HuH-7.5 (cell line): ENCODE measurements at places on chromosomes 1 and 21.

GRCh38 chr1:209335178-209335577, 248.3 kb upstream of the CAMK1G start:
- DNase-seq: peak; percentile 16

GRCh38 chr1:214472364-214472763, 79.0 kb downstream of the PTPN14 start:
- no peak for DNase-seq

DNA sequence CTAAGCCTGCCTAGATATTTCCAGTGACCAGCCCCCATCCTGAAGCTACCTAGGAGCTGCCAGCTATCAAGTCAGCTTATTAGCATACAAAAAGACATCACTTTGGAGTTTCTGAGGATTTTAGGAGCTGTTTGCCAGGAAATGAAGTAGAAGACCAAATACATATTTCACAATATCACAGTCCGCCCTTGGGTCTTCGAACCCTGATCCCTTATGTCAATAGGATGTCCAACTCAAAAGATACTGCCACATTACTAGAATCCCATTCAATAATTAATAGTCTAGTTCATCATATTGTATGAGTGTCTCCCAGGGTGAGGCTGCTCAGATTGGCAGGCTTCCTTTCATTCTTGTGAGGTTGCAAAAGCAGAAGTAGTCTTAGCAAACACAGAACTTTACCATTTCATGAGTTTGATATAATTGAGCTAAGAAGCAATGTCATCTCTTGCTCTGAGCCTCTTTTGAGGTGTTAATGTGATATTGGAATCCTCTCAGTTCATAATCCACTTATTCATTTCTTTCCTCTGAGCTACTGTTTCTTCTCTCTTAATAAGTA, 13.6 kb downstream of the IPO9 start:
- no peak for DNase-seq

DNA sequence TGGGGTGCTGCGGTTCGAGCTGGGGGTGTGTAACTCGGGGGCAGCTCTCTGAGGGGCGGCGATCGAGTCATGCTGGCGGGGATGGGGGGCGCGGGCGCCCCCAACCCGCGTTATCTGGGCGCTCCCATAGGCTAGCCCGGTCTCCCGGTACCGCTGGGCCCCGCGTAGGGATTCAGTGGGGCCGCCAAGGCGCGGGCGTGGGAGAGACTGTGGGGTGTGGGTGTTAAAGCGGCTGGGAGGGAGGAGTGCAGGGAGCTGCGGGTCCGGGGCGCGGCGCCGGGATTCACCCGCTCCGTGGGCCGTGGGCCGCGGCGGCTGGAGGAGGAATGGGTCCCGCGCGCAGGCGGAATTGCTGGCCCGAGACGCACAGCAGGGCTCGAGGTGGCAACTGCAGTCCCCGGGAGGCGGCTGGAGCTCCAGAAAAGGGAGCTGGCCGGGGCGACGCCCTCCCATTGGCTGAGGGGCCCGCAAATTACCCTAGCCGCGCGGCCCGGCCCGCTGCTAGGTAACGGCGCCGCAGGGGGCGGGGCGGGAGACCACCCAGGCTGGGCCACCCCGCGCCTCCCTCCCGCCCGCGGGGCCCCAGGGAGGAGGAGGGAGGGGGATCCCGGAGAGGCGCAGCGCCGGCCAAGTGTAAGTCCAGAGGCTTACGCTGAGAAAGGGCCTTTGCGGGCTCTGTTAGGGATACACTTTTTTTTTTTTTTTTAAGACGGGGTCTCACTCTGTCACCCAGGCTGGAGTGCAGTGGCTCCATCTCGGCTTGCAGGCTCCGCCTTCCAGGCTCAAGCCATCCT, at the start of gene PTCH2:
TSS of gene PTCH2 (minus strand) at position 392 of the 794 bp plus-strand sequence. CDS start at position 71, 321 bp downstream.
- peak; percentile 76 for DNase-seq

GRCh38 chr1:242432491-242433095, 91.9 kb downstream of the PLD5 start:
- DNase-seq: no peak

DNA sequence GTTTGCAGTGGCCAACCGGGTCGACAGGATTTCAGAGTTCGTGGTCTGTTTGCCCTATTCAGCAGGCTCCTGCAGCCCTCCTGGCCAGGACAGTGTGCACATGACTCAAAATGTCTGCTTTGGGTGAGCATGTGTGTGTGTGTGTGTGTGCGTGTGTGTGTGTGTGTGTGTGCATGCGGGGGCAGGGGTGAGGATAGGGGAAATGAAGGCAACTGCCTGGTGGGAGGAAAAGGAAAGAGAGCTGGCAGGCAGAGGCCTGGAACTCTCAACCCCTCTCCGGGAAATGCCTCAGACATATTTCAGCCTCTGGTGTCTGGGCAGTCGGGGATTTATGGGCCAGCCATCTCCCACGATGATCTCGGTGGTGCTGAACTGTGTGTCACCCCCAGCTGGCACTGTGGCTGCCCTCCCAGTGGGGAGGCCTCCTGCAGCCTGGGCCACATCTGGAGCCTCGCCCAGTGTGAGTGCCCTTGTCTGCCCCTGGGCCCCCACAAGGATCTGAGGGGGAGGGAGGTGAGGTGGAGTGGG, 15.2 kb downstream of the CDCP2 start:
- no peak for DNase-seq

DNA sequence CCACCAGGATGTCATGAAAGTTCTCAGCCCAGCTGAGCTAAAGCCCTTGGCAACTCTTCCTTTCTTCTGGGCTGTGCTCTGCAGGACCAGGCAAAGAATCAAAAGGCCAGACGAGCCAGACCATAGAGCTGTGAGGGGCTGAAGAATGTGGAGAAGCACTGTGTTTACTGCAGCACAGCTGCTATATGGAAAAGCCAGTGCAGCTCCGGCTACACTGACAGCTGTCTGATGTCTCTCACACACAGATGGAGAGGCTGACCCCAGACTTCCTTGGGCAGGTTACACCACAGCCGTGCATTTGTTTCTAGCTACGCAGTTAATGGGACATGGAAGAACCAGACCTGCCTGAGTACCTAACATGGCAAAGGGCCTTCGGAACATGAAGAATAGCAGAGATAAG, 40.3 kb downstream of the CD247 start:
- DNase-seq: no peak

- DNase-seq: no peak
Observed at GRCh38 chr1:193846876-193847604, 660.6 kb upstream of the B3GALT2 start.

DNA sequence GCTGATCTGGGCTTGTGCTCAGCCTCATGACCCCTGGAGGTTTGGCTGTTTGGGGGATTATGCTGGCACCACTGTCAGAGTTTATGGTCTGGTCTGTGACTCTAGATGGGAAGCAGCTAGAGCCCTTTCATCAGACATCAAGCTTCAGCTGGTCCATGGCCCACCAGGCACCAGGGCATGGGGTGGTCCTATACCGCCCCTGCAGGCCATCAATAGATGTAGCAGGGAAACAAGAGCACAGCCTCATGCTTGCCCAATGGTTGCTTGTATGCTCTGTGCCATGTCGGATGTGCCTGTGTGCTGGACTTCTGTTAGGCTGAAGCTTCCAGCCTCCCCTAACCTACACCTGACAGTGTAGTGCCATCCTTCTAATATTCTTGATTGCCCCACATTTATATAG, 71.1 kb upstream of the CD34 start:
- DNase-seq: peak; percentile 35

DNA sequence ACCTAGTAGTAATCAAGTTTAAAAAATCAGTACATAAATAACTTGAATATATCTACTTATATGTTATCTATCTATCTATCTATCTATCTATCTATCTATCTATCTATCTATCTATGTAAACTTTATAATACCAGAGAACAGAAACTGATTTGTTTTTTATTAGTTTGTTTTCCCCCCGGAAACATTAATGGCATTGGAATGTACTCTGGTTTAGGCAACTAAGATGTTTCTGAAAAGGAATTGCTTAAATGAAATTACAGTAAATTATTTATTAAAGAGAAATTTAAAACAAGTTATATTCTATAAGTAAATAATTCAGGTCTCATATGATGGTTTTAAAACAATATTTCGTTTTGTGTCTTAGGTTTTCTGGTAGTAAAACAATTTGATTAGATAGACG, 681.0 kb upstream of the ADAMTS5 start:
- no peak for DNase-seq

- DNase-seq: no peak
Observed at GRCh38 chr1:15212216-15212953, 34.6 kb upstream of the FHAD1 start.

DNA sequence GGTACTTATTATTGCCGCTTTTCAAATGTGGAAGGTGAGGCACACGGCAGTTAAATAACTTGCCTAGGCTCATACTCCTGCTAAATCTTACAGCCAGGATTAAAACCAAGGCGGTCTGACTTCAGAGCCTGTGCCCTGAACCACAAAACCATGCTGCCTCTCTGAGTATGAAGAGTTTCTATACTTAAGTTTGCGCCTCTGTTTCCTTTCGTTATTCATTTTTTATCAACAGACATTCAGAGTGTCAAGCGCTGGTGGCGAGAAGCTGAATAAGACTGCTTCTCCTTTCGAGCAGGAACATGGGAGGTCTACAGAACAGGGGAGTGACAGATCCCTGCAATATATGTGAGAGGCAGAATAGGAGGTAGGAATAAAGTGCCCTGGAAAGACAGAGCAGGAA, 96.0 kb upstream of the DUSP10 start:
- DNase-seq: no peak

DNA sequence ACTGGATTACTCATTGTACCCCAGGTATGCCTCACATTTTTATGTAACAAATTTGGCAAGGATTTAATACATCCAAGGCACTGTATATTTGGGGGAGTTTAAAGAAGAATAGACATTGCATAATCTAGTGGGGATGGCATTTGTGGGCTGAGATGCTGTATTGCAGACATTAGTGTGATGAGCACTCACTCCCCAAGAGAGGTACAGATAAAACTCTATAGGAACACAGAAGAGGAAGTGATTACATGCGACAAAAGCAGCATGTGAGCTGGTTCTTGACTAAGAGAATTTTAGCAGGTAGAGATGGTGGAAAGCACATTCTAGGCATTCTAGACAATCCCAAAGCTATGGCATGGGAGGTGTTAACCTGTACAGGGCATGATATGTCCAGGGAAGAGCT, 24.2 kb upstream of the CDC14A start:
- no peak for DNase-seq

DNA sequence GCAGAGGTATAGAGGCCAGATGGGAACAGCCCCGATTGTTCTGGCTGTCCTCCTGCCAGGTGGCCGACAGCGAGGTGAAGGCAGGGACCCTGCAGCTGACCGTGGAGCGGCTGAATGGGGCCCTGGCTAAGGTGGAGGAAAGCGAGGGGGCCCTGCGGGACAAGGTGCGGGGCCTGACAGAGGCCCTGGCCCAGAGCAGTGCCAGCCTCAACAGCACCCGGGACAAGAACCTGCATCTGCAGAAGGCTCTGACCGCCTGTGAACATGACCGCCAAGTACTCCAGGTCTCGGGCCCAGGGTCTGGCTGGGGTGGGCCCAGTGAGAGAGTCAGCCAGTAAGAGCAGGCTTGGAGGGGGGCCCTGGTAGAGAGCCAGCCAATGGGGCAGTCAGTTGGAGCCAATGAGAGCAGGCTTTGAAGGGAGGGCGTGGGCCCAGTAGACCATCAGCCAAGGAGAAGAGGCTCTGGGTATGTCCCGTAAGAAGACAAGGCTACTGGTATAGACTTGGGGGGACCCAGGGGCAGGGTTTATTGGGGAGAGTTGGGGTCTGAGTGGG, 11.3 kb downstream of the MFAP2 start:
- no peak for DNase-seq

GRCh38 chr1:8015809-8016165, 10.3 kb downstream of the ERRFI1 start:
- no peak for DNase-seq

- DNase-seq: no peak
Observed at GRCh38 chr1:114037962-114038816, 58.9 kb downstream of the OLFML3 start.

GRCh38 chr1:179228783-179229213, 679 bp downstream of the ABL2 start:
- DNase-seq: peak; percentile 45

GRCh38 chr1:184698969-184699368, 55.7 kb downstream of the EDEM3 start:
- DNase-seq: no peak

DNA sequence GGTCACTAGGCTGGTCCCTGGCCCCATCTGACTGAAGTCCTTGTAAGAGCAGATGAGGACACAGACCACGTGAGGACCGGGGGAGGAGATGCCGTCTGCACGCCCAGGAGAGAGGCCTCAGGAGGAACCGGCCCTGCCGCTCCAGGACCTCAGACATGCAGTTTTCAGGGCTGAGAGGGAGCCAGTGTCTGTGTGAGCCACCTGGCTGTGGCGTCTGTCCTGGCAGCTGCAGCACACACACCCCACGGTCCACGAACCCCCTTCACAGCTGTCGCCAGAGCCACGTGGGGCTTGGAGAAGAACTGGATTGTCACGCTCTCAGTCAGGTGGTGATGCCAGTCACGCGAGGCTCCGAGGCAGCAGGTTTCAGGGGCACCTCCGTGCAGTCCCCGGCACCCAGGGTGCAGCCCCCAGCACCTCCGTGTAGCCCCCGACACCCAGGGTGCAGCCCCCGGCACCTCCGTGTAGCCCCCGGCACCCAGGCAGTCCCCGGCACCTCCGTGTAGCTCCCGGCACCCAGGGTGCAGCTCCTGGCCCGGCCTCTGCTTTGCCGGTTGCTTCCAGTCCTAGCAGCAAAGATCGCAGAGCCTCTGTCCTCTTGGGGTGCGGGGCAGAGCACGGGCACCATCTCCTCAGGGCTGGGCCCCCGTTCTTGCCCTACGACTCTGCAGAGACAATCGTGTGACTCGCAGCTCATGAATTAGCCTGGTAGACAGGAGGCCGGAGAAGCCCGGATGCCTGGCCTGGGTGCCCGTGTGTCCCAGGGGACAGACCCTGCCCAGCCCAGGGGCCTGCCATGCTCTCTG, 19.0 kb upstream of the SUMO3 start:
- peak; percentile 42 for DNase-seq

- DNase-seq: no peak
Observed at GRCh38 chr1:202162047-202162417, 1.6 kb upstream of the PTPN7 start.

DNA sequence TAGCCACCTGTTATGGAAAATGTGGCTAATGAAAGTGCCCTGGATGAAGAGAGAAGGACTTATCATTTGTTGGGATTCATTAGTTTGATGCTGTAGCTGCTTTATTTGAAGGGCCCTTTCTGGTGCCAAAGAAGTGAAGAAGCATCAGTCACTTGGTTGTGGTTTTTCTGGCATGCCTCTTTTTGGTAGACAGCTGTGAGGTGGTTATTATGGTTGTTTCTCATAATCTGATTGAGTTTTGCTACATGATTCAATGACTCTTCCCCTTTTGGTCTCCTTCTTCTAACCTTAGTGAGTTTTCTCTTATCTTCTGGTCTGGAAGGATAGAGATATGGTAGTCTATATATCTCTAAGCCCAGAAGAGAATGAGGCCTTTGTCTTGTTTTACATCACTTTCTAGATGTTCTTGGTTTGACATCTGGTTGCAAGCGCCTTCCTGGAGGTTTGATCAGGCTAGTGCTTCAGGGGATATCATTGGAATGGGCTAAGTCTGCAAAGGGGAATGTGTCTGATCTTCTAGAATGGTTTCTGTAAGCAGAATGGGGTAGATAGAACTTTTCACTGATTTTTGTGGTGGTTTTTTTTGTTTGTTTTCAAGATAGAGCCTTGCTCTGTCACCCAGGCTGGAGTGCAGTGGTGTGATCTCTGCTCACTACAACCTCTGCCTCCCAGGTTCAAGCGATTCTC, 26.0 kb downstream of the ARID1A start:
- no peak for DNase-seq

GRCh38 chr1:198699167-198700015, 60.6 kb downstream of the PTPRC start:
- DNase-seq: peak; percentile 27
